ENCODE measurements at places on chromosomes 2 and 18.

DNA sequence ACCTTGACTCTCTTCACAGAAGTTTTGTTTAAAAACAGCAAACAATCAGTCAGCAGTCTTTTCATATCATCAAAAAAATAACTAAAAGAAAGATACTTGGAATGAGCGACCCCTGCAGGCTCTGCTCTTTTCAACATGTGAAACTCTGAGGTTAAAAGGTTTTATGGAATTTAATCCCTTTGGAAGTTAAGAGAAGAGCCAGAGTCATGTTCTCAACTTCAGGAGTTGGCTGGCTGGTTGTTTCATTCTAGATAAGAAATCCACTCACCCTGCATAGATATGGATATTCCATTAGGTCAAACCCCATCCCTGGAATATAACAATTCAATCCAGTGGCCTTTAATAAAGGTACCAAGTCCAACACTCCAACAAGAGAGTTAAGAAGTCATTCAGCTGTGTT lies 115.6 kb upstream of the RMDN2 start:
- peak; percentile 70 for DNase-seq

DNA sequence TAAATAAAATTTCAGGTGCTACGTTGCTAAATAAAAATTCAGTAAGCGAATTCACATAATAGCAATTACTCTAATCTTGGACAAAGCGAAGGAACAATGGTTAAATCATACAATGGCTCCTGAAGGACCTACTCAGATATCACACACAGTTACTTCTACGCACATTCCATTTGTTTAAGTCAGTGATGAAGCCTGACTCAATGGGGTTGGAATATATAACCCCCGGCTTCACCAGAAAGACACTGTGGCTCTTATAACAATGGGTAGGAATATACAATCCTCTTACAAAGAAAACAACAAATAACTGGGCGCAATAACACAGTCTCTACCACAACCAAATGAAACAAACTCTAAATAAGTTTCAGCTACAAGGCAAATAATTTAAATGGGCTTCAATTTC lies 349.5 kb downstream of the IRS1 start:
- DNase-seq: no peak

DNA sequence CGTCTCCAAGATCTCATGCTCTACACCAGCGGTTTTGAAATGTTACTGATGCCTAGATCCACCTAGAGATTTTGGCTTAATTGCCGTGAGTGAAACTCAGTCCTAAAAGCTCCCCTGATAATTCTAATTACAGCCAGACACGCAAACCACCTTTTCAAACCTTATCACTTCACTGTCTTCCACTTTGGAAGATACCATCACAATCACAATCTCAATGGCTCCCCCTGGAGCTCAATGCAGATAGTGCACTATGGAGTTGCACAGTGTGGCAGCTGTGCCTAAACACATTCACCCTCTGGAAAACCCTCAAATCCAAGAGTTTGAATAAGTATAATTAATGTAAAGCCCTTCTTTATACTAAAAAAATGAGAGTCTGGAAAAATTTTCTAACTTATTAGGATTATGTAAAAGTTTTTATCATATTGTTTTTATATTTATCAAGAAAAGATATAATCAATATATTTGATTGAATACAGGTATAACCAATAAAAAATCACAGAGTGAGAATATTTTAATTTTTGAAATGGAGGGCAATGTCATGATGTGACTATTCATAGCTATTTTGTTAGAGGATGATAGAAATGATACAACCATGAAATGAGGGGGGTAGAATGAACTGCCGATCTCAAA lies 102.9 kb upstream of the SLC8A1 start:
- DNase-seq: peak; percentile 83

- DNase-seq: peak; percentile 47
These were observed 113.5 kb downstream of the CRIM1 start for GRCh38 chr2:36469106-36469477.

GRCh38 chr2:80634590-80634989 lies 330.0 kb upstream of the LRRTM1 start:
- no peak for DNase-seq

GRCh38 chr2:199833525-199833924 lies 17.5 kb downstream of the FTCDNL1 start:
- no peak for DNase-seq
